K562 (cell line): ENCODE measurements at places on chromosomes 6 and 20. TPM values are rescaled to one million over a fixed set of nuclear protein-coding genes. Genes with fewer than 3 reads are reported as not detected.

Gene FRS3
- total RNA-seq, result 3.1 and 3.3 TPM in 2 replicates

Gene DPPA5
- not detected in 2 replicates for total RNA-seq

Gene ADISSP
- total RNA-seq, result 70.6 and 79.9 TPM in 2 replicates

Gene KIF25
- total RNA-seq, result 0.24 TPM in 1 of 2 replicates, not detected in the other

Gene TBCC
- 27.8 and 28.7 TPM in 2 replicates for total RNA-seq

Gene HAO1
- not detected in 2 replicates for total RNA-seq

Gene TJAP1
- 25.4 and 35.8 TPM in 2 replicates for total RNA-seq

Gene BCLAF1
- 144 and 165 TPM in 2 replicates for total RNA-seq

Gene CAGE1
- total RNA-seq, result 0.11 and 0.33 TPM in 2 replicates

Gene CDC5L
- total RNA-seq, result 28.6 and 29.9 TPM in 2 replicates

Gene SLC22A7
- total RNA-seq, result not detected in 2 replicates

Gene BMP2
- total RNA-seq, result not detected in 2 replicates

Gene PRRT1
- 1.9 and 3.0 TPM in 2 replicates for total RNA-seq

Gene SRMS
- not detected in 2 replicates for total RNA-seq

DNA sequence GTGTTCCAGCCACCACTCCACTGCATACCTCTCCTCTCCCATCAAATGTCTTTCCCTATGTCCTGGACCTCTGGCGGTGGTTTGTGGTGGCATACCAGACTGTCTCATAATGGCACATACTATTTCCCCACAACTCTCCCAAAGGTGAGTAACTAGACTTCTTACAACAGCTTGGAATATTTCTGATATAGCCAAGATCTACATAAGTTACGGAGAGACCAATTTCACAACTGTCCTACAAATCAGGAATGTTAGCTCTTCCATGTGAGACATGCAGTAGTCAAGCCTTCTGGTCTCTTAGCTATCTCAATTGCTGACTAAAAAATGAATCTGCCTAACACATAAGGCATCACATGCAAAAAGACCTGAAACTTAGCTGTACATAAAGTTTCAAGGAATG lies 588.9 kb downstream of the RNF144B start:
- no peaks in the 10 kb centered on the region for H3K4me1 ChIP-seq
- no peaks in the 10 kb centered on the region for H3K36me3 ChIP-seq
- no peak for DNase-seq
- no peak overlapping the region for H3K4me3 ChIP-seq

DNA sequence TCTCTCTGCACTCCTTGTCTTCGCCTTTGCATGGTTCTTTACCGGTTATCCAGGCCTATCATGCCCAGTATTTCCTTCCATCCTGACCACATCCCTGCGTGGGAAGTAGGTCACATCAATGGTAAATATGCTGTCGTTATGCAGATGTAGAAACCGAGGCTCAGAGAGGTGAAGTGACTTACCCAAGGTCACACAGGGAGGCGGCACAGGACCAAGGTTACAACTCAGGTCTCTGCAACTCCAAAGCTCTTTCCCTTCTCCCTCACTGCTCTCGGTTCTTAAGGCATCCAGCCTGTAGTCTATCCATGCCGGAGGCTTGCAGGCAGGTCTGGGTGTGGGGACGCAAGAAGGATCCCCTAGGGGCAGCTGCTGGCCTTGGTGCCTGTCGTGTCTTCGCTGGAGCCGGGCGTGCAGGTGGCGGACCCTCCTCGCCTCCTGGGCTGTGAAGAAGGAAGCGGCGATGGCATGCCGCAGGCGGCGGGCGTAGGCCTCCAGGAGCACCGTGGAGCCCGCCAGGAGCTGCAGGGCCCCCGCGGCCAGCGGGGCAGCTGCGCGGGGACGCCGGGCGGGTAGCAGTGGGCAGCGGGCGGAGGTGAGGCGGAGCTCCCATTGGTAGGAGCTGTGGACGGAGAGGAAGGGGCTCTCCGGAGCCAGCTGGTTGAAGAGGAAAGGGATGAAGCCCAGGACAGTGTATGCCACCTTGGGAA lies 9.1 kb downstream of the OCSTAMP start:
- no peak overlapping the region for H3K4me3 ChIP-seq
- DNase-seq, result no peak
- H3K27ac ChIP-seq, result no peak overlapping the region
- no peaks in the 10 kb centered on the region for H3K36me3 ChIP-seq
- H3K4me1 ChIP-seq, result peaks cover 15% of the 10 kb centered on the region; the same call in 1 of the 2 replicates
- peaks cover 27% of the 10 kb centered on the region for H3K27me3 ChIP-seq

DNA sequence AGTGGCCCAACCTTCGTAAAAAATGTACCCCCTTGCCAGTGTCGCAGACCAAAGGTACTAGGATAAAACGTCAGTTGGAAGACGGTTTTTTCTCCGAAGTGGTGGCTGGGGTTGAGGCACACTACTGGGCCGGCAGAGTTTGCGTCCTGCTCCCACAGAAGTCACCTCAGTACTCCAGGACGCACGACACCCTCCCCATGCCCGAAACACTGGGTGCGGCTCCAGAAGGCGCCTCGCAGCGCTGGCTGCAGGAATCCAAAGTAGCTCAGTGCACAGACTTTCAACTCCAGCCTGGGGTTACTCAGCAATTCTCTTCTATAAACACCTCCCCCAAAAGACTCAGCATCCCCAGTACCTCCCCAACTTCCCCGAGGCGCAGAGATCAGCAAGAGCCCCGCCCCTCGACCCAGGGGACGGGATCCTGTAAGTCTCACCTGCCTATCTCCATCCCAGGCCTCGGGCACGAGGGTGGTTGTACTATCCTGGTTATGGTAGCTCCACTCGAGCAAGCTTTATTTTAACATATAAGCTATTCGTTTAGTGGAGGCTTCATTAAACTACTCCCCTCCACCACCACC lies 88.2 kb downstream of the ZFP64 start:
- no peaks in the 10 kb centered on the region; the same call in 2 of the 3 replicates for H3K27me3 ChIP-seq
- H3K27ac ChIP-seq, result no peak overlapping the region
- H3K36me3 ChIP-seq, result no peaks in the 10 kb centered on the region
- DNase-seq, result no peak
- H3K4me1 ChIP-seq, result no peaks in the 10 kb centered on the region

DNA sequence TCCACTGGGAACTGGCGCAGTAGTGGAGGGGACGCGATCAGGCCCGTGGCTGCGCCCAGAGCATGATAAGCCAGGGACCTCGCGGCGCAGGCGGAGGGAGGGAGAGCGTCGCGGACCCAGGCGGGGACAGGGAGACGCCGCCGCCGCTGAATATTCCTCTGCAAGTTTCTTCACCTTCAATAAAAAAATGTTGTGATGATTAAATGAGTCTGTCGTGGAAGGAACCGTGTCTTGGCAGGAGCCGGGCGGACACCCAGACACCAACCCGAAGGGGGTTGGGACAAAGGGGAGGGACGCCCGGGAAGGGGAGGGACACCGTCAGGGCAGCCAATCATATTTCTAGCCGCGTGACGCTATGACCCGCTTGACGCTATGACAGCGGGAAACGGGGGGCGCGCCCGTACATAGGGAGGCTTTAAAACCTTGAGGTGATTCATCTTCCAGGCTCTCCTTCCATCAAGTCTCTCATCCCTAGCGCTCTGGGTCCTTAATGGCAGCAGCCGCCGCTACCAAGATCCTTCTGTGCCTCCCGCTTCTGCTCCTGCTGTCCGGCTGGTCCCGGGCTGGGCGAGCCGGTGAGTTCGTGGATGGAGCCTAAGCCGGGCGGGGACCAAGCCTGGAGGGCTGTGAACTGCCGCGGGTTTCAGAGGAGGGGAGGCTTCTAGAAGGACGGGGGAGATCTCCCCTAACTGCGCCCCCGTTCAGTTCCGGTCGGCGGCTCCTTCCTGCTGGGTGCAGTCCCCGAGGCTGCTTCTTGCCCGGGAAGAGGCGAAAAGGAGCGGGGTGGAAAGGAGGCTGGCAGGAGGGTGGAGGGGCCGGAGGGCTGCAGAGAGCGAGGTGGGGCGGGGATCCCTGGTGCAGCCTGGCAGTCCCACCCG lies at the start of gene ULBP2:
Gene ULBP2, plus strand, starts transcription at position 432 of the 878 bp plus-strand sequence. Its CDS starts 59 bp downstream, at position 491.
- H3K27me3 ChIP-seq, result peaks cover 51% of the 10 kb centered on the region
- H3K4me3 ChIP-seq, result peak within 1 kb of the TSS; percentile 43
- no peak within 1 kb of the TSS for H3K27ac ChIP-seq
- no peaks in the 10 kb centered on the region for H3K36me3 ChIP-seq

- peaks cover 35% of the 10 kb centered on the region for H3K27me3 ChIP-seq
- DNase-seq, result no peak
- H3K27ac ChIP-seq, result no peak overlapping the region
- H3K4me1 ChIP-seq, result peaks cover 5% of the 10 kb centered on the region; the same call in 1 of the 3 replicates
- H3K36me3 ChIP-seq, result no peaks in the 10 kb centered on the region
- H3K4me3 ChIP-seq, result no peak overlapping the region
These were observed 3.5 kb upstream of the CCN6 start for GRCh38 chr6:112050429-112050828.

GRCh38 chr20:18851629-18852028 lies 38.0 kb downstream of the SCP2D1 start:
- H3K4me3 ChIP-seq, result no peak overlapping the region
- no peak for DNase-seq
- no peaks in the 10 kb centered on the region for H3K4me1 ChIP-seq
- H3K27ac ChIP-seq, result no peak overlapping the region

DNA sequence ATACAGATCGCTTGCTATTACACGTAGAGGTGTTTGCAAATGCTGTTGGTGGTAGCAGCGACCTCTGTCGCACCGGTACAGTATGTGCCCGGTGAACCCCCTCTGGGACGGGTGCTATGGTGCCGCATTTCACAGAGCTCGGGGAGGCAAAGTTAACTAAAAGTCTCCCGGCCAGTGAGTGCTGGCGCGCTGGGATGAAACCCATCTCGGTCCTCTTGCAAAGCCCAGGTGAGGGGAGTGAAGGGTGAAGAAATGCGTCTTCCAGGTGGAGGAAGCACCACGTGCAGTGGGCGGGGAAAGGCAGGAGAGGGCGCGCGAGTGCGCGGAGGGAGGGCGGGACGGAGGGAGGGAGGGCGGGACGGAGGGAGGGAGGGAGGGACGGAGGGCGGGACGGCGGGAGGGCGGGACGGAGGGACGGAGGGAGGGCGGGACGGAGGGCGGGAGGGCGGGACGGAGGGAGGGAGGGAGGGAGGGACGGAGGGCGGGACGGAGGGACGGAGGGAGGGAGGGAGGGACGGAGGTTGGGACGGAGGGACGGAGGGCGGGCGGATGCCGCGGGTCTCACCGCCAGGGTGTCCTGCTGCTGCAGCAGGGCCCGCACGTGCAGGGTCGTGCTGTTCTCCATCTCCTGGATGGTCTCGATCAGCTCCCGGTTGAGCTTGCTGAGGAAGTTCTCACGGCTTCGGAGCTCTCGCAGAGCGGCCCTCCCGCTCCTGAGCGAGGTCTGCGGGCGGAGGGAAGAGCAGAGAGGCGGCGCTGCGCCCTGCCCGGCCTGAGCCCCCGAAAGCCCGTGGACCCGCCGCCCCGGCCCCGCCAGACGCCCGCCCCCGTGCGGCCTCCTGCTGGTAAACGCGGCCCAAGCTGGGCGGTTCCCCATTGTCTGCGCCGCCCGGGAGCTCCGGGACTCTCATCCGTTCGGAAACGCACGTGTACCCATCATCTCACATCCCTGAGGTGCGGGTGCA lies 11.7 kb downstream of the C20orf96 start:
- no peak for DNase-seq
- no peaks in the 10 kb centered on the region for H3K27me3 ChIP-seq
- H3K36me3 ChIP-seq, result peaks cover 50% of the 10 kb centered on the region; the same call in 2 of the 3 replicates

DNA sequence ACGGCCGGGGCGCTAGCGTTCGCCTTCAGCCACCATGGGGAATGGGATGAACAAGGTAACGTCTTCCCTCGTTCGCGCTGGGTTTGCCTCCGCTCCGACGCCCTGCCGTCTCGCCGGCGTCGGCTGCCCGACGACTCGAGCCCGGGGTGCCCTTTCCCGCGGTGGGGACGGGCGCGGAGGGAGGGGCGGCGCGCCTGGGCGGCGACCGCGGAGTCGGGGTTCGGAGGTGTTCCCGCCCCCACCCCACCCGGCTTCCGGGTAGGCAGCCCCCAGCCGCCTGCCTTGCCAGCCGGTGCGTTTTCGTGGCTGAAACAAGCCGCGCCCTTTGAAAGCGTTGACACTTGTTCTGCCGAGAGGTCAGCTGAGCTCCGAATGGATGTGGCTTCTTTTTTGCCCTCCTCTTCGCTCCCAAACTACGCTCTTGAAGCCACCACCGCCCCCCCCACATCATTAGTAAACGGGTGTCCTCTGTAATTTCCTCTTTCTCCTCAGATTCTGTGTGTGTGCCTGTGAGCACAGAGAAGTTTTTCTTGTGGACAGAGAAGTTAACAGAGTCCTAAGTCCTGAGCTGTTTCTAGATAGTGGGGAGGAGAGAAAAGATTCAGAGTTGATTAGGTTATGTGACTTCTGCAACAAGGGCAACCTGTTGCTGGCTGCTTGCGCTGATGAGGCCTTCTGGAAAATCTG lies 362 bp downstream of the DUSP22 start:
- H3K36me3 ChIP-seq, result no peaks in the 10 kb centered on the region
- peaks cover 19% of the 10 kb centered on the region for H3K27me3 ChIP-seq
- peak; percentile 75 for DNase-seq

- H3K27me3 ChIP-seq, result no peaks in the 10 kb centered on the region
- no peak overlapping the region for H3K4me3 ChIP-seq
- peak overlapping the region; percentile 93 for H3K27ac ChIP-seq
- no peaks in the 10 kb centered on the region for H3K36me3 ChIP-seq
- peaks cover 42% of the 10 kb centered on the region for H3K4me1 ChIP-seq
- peak; percentile 44 for DNase-seq
These were observed 93.6 kb upstream of the ADGRF1 start for GRCh38 chr6:47135772-47136171.

DNA sequence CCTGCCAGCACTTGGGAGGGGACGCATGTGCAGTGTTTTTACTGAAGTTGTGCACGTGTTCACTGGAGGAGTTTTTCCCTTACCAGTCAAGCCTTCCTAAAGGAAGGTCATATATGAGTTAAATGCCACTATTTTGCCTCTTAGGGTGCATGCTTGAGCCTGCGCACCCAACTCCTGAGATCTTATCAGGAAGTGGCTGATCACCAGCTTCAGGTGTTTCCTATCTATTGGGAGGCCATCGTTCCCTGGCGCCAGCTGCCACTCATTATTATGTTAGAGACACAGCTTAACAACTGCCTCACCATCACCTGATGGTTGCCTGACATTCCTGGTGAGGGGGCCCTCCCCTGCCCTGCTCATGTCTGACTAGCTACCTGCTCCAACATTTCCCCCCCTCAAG lies 8.5 kb downstream of the ERVFRD-1 start:
- no peaks in the 10 kb centered on the region for H3K27me3 ChIP-seq
- H3K27ac ChIP-seq, result no peak overlapping the region
- H3K36me3 ChIP-seq, result peaks cover 7% of the 10 kb centered on the region; the same call in 1 of the 3 replicates
- H3K4me3 ChIP-seq, result no peak overlapping the region

GRCh38 chr6:158843751-158844683 lies 24.8 kb upstream of the EZR start:
- H3K4me1 ChIP-seq, result no peaks in the 10 kb centered on the region; the same call in 1 of the 2 replicates
- H3K27ac ChIP-seq, result peak overlapping the region; percentile 31; the same call in 1 of the 3 replicates
- H3K36me3 ChIP-seq, result no peaks in the 10 kb centered on the region
- H3K27me3 ChIP-seq, result no peaks in the 10 kb centered on the region

- no peak overlapping the region for H3K4me3 ChIP-seq
- peak; percentile 25 for DNase-seq
- H3K27ac ChIP-seq, result peak overlapping the region; percentile 20; the same call in 1 of the 3 replicates
- H3K27me3 ChIP-seq, result no peaks in the 10 kb centered on the region
- no peaks in the 10 kb centered on the region; the same call in 2 of the 3 replicates for H3K36me3 ChIP-seq
These were observed 65.1 kb downstream of the CBFA2T2 start for GRCh38 chr20:33554914-33555420.

GRCh38 chr20:61560361-61560853 lies 308.3 kb downstream of the CDH4 start:
- H3K4me3 ChIP-seq, result no peak overlapping the region
- no peaks in the 10 kb centered on the region for H3K36me3 ChIP-seq
- H3K27ac ChIP-seq, result no peak overlapping the region
- peak; percentile 57 for DNase-seq
- H3K4me1 ChIP-seq, result no peaks in the 10 kb centered on the region

GRCh38 chr20:50708845-50709635 lies 17.7 kb upstream of the RIPOR3 start:
- no peaks in the 10 kb centered on the region for H3K27me3 ChIP-seq
- no peak overlapping the region for H3K4me3 ChIP-seq
- no peak for DNase-seq
- H3K36me3 ChIP-seq, result no peaks in the 10 kb centered on the region
- no peak overlapping the region for H3K27ac ChIP-seq
